ENCODE measurements at places on chromosomes 1 and 21. TPM values are rescaled to one million over a fixed set of nuclear protein-coding genes. Genes with fewer than 3 reads are reported as not detected.

PBXIP1 gene
- total RNA-seq: 171 TPM

IVL gene
- total RNA-seq: not detected

ADCY10 gene
- not detected for total RNA-seq

CFHR4 gene
- total RNA-seq: not detected

PRRC2C gene
- total RNA-seq: 42.0 TPM

KRTAP21-2 gene
- total RNA-seq: not detected

C8B gene
- not detected for total RNA-seq

SOAT1 gene
- total RNA-seq: 7.5 TPM

GNAT2 gene
- total RNA-seq: not detected

BCL10 gene
- 4.3 TPM for total RNA-seq

CRNN gene
- not detected for total RNA-seq

PDPN gene
- total RNA-seq: 9.8 TPM

SPRR3 gene
- total RNA-seq: not detected

NOS1AP gene
- total RNA-seq: 0.25 TPM

PIK3R3 gene
- total RNA-seq: 16.2 TPM

KPRP gene
- total RNA-seq: not detected

DRAXIN gene
- total RNA-seq: not detected

BARHL2 gene
- not detected for total RNA-seq

PRAMEF2 gene
- total RNA-seq: not detected

NDUFS5 gene
- 953 TPM for total RNA-seq

SYNC gene
- total RNA-seq: 68.3 TPM

C1orf185 gene
- not detected for total RNA-seq

S100A7A gene
- total RNA-seq: not detected

GJB5 gene
- total RNA-seq: not detected

ZSWIM5 gene
- 0.53 TPM for total RNA-seq
